ENCODE measurements at places on chromosomes 2 and 18. TPM values are rescaled to one million over a fixed set of nuclear protein-coding genes. Genes with fewer than 3 reads are reported as not detected.

DNA sequence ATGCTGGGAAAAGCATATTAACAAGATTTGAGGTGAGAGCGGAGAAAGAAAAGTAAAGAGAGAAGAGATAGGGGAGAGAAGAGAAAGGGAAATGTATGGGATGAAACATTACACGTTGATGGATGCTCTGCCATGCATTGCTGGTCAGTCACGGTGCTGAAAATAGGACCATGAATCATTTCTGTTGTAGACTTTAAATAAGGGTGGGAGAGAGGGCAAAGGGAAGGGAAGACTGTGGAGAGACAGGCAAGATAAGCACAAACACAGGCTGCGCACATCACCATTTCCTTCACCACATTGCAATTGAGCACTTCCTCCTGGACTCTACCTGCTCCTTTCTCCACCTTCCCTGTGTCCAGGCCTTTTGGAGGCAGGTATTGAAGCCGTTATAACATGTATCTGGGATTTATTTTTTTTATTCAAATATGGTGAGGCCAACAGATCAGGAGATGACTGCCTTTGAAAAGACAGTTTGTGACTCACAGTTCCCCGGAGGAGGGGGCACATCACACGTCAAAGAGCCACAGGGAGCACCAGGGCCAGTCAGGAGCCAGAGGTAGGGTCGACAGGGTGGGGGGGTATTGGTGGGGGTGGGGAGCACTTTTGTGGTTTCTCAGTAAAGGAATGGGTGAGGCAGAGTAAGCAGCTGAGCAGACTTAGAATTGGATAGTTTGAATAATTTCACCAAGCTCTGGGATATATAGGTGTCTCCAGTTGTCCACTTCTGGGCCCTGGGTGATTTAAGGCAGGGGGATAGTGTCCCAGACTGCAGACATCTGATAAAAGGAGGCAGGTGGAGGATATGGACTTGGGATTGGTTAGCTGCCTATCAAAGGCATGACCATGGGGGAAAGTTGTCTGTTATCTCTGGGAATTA, 372.8 kb upstream of the ST6GAL2 start:
- DNase-seq, result no peak

Gene FOXI3
- total RNA-seq, result not detected

Gene SH3BP4
- 1.5 TPM for total RNA-seq

DNA sequence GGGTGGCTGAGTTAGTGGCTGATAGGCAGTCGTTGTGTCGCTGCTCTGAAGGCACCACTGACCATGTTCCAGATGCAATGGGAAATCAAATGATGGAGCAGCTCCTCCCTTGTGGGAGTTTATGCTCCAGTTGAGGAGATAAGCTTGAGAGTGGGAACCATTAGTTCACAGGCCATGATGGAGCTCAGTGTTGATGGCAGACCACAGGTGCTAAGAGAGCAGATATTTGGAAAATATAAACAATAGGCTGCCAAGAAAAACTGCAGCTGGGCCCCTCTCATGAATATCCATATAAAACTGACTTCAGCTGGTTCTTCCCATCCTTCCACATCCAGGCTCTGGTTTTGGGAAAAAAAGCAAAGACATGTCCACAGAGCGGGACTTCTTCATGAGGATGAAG, 63.1 kb downstream of the EPAS1 start:
- DNase-seq, result no peak

DNA sequence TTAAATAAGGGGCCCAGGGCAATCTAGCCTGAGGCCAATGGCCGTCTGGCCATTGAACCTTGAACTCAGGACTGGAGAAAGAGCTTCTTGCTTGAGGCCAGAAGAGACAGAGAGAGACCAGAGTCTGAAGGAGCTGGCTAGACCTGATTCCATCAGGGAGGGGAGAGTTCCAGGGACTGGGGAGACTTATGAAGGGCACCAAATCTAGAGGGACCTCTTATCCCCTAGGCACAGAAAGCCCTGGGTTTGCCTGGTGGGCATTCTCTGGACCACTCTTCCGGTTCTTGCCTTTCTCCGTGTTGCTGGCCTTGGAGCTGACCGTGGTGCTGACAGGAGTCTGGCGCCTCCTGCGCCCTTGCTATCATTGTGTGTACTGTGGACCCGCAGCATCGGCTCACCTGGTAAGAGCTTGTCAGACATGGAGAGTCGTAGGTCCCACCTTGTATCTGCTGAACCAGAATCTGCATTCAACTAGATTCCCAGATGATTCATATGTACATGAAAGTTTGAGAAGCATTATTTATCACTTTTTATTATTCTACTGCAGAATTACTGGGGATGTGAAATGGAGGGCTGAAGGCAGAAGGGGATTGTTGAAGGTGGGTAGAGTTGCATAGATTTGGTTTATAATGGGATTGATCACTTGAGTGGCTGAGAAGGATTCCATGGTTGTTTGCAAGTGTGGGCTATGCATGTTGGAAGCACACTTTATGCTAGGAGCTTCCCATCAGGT, 4.3 kb upstream of the TRPM8 start:
- DNase-seq, result no peak

DNA sequence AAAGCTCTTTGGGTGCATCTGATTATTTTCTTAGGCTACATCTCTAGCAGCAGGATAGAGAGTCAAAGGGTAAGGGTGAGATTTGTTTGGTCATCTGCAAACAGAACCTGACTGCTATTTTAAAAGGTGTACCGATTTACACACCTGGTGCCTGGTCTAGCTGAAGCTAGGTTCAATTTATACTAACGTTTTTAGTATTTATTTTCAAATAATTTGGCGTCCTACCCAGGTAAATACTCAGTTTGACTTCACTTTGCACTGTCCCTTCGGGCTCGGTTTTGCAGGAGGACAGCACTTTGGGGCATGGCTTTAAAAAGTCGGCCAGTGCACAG, 683 bp downstream of the PTRHD1 start:
- no peak for DNase-seq

DNA sequence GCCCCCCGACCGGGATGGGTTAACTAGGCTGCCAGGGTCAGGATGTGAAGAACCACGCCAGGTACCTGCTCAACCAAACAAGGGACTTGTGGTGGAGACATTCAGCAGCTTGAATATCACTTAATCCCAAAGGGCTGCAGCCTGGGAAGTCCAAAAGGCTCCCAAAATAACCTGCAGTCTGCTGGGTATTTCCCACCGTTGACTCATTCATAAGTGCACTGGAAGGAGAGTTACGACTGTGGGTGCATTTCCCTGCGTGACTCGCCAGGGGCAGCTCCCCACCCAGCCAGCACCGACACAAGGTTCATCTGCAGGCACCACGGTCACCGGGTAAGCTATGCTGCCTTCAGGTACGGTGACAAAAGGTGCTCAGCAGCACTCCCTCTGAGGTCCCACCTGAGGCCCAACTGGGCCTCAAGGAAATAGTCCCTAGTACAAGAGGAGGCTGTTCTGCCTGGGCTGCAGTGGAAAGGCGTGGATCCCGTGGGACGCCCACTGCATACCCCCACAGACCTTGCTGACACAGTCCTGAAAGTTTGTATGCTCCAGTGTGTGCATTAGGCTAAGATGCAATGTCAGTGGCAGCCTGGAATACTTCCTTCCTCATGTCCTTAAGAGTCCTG, 86.5 kb downstream of the UXS1 start:
- peak; percentile 20 for DNase-seq

- DNase-seq, result no peak
Measured at GRCh38 chr2:96664366-96664925, 21.9 kb downstream of the FER1L5 start.

- DNase-seq, result no peak
Measured at GRCh38 chr2:9951272-9951521, 296 bp upstream of the GRHL1 start.

Gene ACADL
- not detected for total RNA-seq

DNA sequence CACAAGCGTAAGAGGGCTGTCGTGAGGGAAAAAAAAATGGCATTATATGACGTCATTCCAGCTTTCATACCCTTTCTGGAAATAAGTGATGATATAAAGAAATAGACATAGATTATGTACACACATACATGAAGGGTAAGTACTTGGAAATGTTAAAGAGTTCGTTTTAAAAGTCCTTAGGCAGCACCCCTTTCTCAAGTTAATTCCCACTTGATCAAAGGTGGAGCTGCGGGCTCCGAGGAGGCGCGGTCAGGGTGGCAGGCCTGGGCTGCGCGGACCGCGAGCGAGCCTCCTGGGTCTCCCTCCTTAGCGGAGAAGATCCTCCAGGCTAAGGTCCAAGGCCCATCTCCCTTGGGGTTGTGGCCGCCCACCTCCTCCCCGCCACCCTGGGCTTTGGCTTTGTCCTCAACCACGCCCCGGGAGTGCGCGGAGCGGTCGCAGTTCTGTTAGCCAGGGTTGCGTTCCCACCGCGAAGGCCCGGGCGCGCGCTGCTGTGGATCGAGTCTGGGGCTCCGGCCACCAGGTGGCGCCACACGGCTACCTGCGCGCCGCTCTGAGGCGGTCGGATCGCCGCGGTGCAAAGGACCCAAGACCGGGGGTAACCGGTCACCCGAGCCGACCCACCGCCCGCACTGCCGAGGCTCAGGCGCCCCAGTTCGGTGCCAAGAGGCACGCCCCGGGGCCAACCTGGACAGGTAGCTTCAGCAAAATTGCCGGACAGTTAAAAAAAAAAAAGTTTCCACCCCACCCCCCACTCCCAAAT, 66.8 kb downstream of the HNRNPLL start:
- DNase-seq, result peak; percentile 85

Gene UGT1A8
- not detected for total RNA-seq

GRCh38 chr2:176669398-176670174, 400.3 kb downstream of the MTX2 start:
- no peak for DNase-seq

Gene SPDYA
- total RNA-seq, result 2.8 TPM

- peak; percentile 69 for DNase-seq
Measured at GRCh38 chr2:100104718-100105677, 37.4 kb downstream of the AFF3 start.

GRCh38 chr2:218323526-218324472, 31.5 kb upstream of the TMBIM1 start:
- peak; percentile 28 for DNase-seq

DNA sequence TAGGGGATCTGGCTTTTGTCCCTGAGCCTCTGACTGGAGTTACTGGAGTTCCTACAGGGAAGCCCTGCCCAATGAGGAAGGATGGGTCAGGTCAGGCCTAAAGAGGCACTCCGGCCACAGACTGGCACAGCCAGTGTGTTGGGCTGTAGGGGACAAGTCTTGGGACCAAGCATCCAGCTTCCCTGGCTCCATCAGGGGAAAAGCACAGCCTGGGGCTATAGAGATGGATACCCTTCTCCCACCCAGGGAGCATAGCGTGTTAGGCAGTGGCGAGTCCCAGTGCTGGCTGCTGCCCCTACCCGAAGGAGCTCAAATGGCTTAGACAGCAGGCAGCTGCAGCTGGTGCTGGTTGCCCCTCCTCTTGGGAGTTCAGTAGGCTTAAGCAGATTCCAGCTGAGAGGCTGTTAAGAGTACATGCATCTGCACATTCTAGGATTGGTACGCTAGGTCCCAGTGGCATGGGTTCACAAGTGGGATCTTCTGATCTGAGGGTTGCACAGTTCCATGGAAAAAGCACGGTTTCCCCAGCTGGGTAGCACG, 111.4 kb downstream of the DCDC2C start:
- no peak for DNase-seq

Gene GNLY
- 4.3 TPM for total RNA-seq

GRCh38 chr2:73291461-73292315, 1.7 kb downstream of the EGR4 start:
- DNase-seq, result peak; percentile 38

DNA sequence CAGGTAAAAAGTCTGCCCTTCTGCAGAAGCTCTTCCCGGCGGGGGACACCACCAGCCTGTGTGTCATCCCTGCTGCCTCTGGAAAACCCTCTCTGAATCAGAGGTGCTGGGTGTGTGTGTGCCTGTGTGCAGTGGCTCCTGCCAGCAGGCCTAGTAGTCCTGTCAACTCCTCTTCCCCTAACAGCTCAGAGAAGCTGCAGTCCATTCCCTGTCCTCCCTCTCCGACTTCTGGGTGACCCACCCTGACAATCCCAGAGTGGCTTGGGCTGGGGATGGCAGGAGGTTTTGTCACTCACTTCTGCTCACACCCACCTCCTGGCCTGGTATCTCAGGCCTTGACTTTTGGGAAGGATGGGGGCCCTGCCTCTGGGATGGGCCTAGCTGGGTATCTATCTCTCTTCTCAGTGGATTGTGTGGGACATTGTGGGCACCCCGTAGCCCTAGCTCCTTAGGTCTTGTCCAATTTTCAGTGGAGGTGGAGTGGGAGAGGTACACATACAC, 2.3 kb downstream of the WNT10A start:
- no peak for DNase-seq

GRCh38 chr2:225318440-225318839, 81.1 kb upstream of the NYAP2 start:
- no peak for DNase-seq

DNA sequence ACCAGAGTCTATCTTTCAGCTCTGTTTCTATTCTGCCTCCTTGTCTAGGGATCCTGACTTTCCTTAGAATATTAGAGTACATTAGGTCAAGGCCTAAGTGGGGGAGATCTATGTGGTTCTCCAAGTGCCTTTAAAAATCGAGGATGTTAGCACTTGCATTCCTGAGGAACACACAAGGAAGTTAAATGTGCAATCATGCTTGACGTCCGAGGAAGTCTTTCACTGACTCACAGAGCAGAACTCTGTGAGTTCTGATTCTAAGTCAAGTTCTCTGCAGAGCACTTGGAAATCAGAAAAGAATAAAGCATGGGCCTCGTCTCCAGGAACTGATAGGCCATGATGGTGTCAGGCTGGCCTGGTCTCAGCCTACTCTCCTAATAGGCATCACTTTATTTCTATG, 17.2 kb downstream of the FHOD3 start:
- DNase-seq, result no peak

GRCh38 chr2:45301307-45302277, 292.3 kb upstream of the SIX2 start:
- DNase-seq, result no peak

- no peak for DNase-seq
Measured at GRCh38 chr18:46196627-46197243, 92.5 kb downstream of the HAUS1 start.

DNA sequence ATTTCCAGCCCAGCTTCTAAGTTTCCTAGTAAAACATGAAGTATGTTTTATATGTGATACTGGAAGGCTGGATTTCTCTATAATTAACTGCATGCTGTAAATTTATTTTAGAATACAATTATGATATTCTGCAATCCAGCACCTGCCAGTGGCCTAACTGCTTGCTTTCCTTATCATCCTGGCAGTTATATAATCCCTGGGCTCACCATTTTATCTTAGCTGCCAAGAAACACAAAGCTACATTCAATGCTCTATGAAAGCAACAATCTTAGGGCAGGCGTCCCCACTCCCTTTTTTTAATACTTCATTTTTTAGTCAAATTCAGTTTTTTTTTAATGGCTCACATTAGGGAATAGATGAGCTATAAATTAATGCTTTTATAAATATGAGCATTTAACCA, 38.4 kb upstream of the UBXN4 start:
- no peak for DNase-seq

GRCh38 chr2:108396845-108397244, 19.1 kb downstream of the SULT1C4 start:
- DNase-seq, result no peak

- DNase-seq, result peak; percentile 61
Measured at GRCh38 chr2:225276207-225276606, 123.3 kb upstream of the NYAP2 start.

Gene UXS1
- total RNA-seq, result 44.8 TPM

- DNase-seq, result no peak
Measured at GRCh38 chr2:206626108-206626507, 16.2 kb upstream of the FAM237A start.

Gene AP1S3
- total RNA-seq, result 50.7 TPM

Measured in B cell (primary cell).